Forelimb muscle (tissue), 1 donor: ENCODE measurements at places on chromosomes 3 and 15. TPM values are rescaled to one million over a fixed set of nuclear protein-coding genes. Genes with fewer than 3 reads are reported as not detected.

- DNase-seq, result no peak
These were observed 4.0 kb upstream of the SIN3A start for GRCh38 chr15:75455424-75455981.

- DNase-seq, result no peak
These were observed 7.6 kb downstream of the XXYLT1 start for GRCh38 chr3:195263193-195263924.

DNA sequence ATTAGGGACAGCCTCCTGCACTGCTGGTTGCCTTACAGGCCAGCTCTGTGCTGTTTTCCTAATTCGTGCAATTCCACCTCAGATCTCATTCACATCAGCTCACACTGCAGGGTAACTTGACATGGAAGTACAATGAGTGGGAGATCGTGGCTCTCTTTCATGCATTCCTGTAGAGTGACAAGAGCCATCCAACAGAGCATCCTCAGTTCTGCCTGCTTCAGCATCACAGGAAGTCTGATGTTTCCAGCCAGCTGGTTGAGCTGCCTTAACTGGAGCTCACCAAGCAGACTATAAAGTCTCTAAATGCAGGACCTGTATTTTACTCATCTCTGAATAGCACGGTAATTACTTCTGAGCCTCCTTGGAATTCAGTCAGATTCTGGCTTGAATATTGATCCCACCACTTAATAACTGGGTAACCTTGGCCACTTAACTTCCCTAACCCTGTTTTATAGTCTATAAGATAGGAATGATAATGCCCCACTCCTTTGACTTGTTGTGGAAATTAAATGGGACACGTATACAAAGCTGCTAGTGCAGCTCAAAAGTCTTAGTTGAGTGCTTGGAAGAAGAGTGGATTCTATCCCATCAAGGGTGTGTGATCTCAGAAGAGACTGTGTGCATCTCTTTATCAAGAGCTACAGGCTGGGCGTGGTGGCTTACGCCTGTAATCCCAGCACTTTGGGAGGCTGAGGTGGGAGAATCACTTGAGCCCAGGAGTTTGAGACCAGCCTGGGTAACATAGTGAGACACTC is 1.4 kb upstream of the DIS3L start:
- no peak for DNase-seq

- DNase-seq, result no peak
These were observed 8.2 kb downstream of the SLC6A6 start for GRCh38 chr3:14410503-14411165.

- no peak for DNase-seq
These were observed 36.4 kb downstream of the RFTN1 start for GRCh38 chr3:16477056-16477455.

DNA sequence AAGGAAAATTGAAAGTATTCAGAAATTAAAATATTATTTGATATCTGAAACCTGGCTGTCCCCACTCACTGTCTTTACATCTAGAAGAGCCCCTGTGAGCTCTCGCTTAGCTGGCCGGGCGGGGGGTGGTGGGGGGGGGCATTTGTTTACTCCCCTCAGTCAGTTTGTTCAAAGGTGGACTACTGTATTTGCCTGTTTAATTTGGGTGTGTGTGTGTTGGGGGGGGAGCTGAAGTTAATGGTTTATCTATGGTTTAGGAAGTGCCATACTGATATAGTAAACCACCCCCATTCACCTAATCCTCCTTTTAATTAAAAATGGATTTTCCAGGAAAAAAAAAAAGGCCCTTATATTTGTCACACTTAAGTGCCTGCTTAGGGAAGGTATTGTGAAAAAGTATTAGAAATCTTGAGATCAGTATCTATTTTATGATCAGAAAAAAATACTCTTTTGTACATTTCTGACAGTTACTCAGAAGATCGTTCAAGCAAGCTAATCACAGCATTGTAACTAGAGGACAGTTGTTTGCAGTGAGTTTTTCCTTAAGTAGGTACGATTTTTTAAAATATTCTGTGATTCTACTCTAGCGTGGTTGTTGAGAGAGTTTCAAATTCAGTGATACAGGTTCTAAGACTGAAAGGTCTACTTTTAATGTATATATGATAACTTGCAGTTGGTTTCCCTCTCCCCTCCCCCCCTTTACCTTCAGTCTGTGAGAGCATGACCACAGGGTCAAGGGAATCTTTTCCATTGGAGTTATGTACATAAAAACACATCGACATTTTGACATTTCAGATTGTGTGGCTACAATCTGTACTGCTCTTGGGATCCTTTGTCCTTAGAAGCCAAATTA is 8.5 kb downstream of the NR2F2 start:
- DNase-seq, result no peak

- DNase-seq, result no peak
These were observed 4.2 kb upstream of the CHRM5 start for GRCh38 chr15:33963831-33964664.

GRCh38 chr3:64895106-64895990 is 207.5 kb upstream of the ADAMTS9 start:
- no peak for DNase-seq

DNA sequence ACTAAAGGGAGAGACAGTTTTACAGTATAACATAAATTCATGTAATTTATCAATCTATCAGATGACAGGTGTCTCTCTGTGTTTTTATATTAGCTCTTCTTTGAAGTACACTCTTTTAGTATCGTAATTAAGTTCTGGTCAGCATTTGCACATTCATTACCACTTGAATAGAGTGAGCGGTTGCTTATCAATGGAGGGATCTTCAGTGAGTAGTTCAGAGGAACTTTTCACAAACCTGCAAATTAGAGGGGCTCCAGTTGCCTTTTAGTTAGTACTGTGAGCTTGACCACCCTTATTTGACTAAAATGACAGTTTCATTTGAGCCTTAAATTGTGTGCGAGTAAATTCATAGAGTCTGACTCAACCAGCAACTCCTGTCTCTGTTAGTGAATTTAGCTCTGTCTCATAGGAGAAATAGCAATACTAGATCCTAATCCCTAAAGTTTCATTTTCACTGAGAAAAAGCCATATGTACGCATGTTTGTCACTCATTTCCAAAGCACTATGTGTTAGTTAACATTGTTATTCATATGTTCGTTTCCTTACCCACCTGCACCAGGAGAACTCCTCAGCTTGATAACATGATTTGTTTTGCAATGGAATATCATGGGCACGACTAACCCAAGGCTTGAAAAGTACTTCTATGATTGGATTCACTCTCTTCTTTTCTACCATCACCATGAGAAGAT is 57.5 kb upstream of the ZBED2 start:
- no peak for DNase-seq

- no peak for DNase-seq
These were observed 312.8 kb downstream of the CLSTN2 start for GRCh38 chr3:140247775-140248174.

DNA sequence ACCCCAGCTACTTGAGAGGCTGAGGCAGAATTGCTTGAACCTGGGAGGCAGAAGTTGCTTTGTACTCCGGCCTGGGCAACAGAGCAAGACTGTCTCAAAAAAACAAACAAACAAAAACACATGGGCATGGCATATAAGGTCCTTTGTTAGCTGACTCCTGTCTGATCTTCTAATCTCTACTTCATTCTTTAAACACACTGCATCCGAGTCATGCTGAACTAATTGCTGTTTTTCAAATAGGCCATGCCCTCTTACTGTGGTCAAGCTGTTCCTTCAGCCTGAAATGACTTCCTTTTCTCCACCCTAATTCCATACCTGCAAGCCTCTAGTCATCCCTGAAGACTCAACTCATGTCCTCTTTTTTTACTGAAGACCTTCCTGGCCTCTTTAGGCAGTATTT is 22.3 kb upstream of the SLMAP start:
- DNase-seq, result no peak

GRCh38 chr3:183244219-183244618 is 8.8 kb upstream of the B3GNT5 start:
- no peak for DNase-seq

The LOXL1 gene
- polyA plus RNA-seq, result 29.7 TPM

The H1-8 gene
- not detected for polyA plus RNA-seq

The SNURF gene
- 31.7 TPM for polyA plus RNA-seq

The GATM gene
- 505 TPM for polyA plus RNA-seq

The SERINC4 gene
- polyA plus RNA-seq, result 0.42 TPM

The GOLGA6L10 gene
- 2.8 TPM for polyA plus RNA-seq
